IMR-90 (cell line): ENCODE measurements at places on chromosomes 2 and 18.

GRCh38 chr2:54088719-54089118 lies 26.7 kb upstream of the ACYP2 start:
- no peak for DNase-seq
- H3K36me3 ChIP-seq = no peaks in the 10 kb centered on the region
- no peaks in the 10 kb centered on the region for H3K4me1 ChIP-seq
- no peak overlapping the region for H3K27ac ChIP-seq

DNA sequence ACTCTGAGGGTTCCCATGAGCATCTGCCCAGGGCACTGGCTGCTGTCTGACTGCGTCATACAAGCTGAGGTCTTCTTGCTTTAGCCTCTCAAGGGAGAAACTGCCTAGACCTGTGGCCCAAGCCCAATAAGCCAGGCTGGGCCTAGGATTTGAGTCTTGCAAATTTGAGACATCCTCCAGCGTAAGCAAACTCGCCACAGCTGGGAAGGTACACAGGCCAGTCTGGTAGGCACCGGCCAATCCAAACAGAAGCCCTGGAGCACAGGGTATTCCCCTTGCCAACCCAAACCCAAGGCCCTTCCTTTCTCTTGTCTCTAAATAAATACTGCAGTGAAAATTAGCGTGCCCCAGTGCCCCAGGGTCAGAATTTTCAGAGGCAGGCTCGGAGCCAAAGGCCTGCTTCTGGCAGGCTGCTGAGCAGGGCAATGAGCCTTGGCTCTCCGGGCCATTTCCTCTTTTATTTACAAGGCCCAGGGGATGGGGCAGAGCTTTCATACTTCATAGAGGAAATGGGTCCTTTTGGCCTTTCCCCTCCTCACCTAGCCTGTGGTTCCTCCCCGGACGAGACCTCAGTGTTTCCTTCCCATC lies 33.3 kb downstream of the POLR1A start:
- H3K27me3 ChIP-seq = no peaks in the 10 kb centered on the region
- no peak for DNase-seq
- H3K4me3 ChIP-seq = no peak overlapping the region
- H3K4me1 ChIP-seq = peaks cover 3% of the 10 kb centered on the region; the same call in 1 of the 2 replicates
- peaks cover 60% of the 10 kb centered on the region for H3K36me3 ChIP-seq

DNA sequence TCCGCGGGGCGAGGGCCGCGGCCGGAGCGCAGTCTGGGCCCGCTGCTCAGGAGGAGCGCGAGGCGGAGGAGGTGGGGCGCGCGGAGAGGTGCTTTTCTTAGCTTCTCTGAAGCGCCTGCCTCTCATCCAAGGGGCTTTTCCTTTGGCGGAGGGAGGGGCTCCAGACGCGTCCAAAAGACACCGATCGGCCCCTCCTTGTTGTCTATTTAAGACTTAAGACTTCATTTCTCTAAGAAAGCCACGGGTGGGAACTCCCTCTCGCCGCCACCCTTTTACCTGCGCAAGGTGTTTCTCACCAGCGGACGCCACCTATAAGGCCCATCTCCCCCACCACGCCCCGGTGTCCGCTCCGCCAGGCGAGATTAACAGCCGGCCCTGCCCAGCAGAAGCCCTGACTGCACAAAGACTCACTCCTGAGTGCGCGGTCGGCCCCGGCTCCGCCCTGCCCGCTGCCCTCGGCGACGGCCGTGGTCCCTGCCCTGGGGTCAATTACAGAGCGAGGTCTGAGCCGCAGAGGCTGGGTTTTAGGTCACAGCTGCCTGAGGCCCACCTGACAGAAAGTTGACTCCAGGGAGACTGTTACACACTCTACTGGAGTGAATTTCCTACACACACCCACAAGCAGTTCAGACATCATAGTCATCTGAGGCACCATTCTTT lies at the start of gene DSC2:
Gene DSC2 (minus strand): TSS at position 397 of the 660 bp plus-strand sequence. CDS start 450 bp downstream, outside the sequence.
- H3K4me1 ChIP-seq = no peaks in the 10 kb centered on the region
- no peaks in the 10 kb centered on the region for H3K36me3 ChIP-seq
- peaks cover 13% of the 10 kb centered on the region for H3K27me3 ChIP-seq
- no peak for DNase-seq
- no peak within 1 kb of the TSS for H3K27ac ChIP-seq
- no peak within 1 kb of the TSS for H3K4me3 ChIP-seq

- no peaks in the 10 kb centered on the region for H3K4me1 ChIP-seq
- no peaks in the 10 kb centered on the region for H3K36me3 ChIP-seq
- no peak for DNase-seq
- no peaks in the 10 kb centered on the region for H3K27me3 ChIP-seq
These were observed 898.1 kb downstream of the EPHA4 start for GRCh38 chr2:220674033-220674432.

DNA sequence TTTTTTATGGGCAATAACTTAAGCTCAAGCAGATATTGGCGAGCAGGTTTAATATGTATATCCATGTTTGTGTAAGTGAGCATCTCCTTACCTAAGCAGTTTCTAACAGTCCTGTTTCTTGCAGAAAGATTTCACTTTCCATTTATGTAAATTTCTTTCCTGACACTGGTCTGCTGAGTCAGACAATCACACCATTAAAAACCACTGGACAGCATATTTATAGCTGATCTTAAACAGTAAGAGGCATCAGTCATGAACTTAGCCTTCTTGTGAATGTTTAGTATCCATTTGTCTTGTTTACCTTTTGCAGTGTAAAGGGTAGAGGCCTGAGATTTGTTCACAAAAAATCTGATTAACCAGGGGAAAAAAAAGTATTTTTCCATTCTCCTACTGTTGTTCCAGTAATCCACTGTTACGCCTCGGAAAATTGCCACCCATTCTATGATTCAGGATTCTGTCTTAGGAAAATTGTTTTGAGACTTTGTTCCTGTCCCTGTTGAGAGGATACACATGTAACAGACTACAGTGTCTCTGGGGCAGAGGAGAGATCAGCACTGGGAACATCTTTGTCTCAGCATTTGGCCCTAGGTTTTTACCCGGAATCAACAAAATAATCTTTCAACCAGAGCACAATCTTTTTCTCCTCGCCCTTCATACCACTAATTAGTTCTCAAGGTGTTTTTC lies 521.0 kb upstream of the NRP2 start:
- H3K36me3 ChIP-seq = peaks cover 3% of the 10 kb centered on the region
- H3K27me3 ChIP-seq = no peaks in the 10 kb centered on the region
- H3K4me1 ChIP-seq = peaks cover 3% of the 10 kb centered on the region; the same call in 1 of the 2 replicates
- no peak overlapping the region for H3K4me3 ChIP-seq
- peak; percentile 26 for DNase-seq

- H3K27ac ChIP-seq = no peak overlapping the region
- no peak overlapping the region for H3K4me3 ChIP-seq
- H3K27me3 ChIP-seq = no peaks in the 10 kb centered on the region
These were observed 578.4 kb downstream of the PLCL1 start for GRCh38 chr2:198382811-198383210.

DNA sequence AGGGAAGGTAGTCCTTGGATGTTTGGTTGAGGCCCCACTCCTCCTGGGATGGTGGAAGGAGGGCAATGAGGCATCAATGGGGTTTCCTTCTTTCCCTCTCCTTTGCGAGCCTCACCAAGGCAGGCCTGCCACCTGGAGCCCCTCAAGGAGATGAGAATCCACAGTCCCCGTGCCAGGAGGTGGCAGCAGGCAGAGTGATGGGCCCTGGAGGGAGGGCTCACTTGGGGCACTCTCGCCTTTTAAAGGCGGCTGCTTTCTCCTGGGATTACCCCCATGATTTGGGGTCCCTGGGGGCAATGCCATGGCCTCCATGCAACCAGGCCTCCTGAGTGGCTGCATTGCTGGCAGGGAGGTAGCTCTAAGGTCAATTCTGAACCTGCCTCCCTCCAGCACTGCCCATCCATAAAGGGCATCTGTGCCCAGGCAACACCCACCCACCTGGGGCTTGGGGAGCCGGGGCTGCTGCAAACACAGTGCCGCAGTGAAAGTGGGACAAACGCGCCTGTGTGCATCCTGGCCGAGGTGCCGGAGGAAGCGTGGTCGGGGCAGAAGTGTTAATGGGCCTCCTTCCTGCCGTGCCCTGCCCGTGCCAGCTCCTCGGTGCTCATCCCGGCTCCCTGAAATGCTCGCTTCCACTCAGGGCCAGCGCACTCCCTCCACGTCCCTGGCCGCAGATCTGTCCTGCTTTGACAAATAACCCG lies 55.9 kb downstream of the ZFP36L2 start:
- H3K27ac ChIP-seq = no peak overlapping the region
- DNase-seq = no peak
- no peaks in the 10 kb centered on the region for H3K36me3 ChIP-seq
- H3K4me3 ChIP-seq = no peak overlapping the region
- peaks cover 15% of the 10 kb centered on the region for H3K4me1 ChIP-seq
- H3K27me3 ChIP-seq = no peaks in the 10 kb centered on the region

DNA sequence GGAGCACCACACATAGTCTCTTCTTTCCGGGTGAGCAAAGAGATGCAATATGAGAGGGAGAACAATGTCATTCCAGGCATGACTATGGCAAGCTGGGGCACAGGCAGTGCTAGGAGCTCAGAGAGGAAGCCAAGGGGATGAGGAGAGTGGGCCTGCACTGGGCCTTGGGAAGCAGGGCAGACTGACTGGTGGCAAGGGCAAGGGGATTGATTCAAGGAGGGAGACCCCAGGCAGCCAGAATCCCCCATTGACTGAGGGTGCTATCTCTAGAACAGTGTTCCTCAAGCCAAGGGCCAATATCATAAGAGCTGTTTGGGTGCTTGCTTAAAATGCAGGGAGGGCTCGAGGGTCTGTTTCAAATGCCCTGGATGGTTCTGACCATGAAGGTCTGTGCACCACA lies 36.1 kb downstream of the MARCO start:
- H3K36me3 ChIP-seq = no peaks in the 10 kb centered on the region
- H3K27ac ChIP-seq = no peak overlapping the region
- H3K27me3 ChIP-seq = no peaks in the 10 kb centered on the region
- DNase-seq = no peak

DNA sequence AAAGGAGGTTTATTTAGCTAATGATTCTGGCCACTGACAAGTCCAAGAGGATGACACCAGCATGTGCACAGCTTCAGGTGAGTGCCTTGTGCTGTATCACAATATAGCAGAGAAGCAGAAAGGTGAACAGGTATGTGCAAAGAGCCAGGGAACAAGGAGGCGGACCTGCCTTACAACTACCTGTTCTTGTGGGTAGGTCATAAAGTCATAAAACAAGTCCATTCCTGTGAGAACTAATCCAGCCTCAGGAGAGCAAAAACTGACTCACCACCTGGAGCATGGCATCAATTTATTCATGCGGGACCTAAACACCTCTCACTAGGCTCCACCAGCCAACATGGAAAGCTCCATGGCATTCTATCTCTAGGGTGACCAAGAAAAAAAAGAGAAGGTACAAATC lies 234.2 kb downstream of the ASXL3 start:
- H3K36me3 ChIP-seq = no peaks in the 10 kb centered on the region
- no peak overlapping the region for H3K4me3 ChIP-seq
- no peaks in the 10 kb centered on the region for H3K4me1 ChIP-seq
- DNase-seq = no peak

GRCh38 chr18:70553936-70554260 lies 265.1 kb downstream of the SOCS6 start:
- no peak overlapping the region for H3K27ac ChIP-seq
- H3K4me3 ChIP-seq = no peak overlapping the region
- no peaks in the 10 kb centered on the region for H3K36me3 ChIP-seq
- no peaks in the 10 kb centered on the region for H3K4me1 ChIP-seq

DNA sequence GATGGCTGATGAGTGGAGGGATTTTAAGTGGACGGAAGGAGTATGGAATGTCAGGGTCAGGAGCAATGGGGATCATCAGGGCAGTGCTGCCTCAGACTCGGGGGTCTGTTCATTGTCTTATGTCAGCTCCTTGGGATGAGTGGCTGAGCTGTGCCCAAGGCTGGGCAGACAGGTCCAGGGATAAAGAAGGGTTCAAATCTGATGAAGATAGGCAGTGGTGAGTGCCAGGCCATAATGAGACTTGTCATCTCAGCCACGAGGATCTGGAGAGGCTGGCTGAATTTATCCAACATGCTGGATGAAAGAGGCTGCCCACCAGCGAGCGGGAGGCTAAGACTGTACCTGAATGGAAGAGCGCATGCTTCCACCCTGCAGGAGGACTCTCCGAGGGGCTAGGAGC lies 46.3 kb upstream of the APCDD1 start:
- H3K36me3 ChIP-seq = no peaks in the 10 kb centered on the region
- no peak for DNase-seq
- no peaks in the 10 kb centered on the region for H3K4me1 ChIP-seq
- H3K27ac ChIP-seq = no peak overlapping the region
- H3K27me3 ChIP-seq = peaks cover 18% of the 10 kb centered on the region

GRCh38 chr18:49161627-49162026 lies 210.9 kb upstream of the SMAD7 start:
- peak; percentile 90 for DNase-seq
- H3K4me3 ChIP-seq = no peak overlapping the region
- H3K27me3 ChIP-seq = no peaks in the 10 kb centered on the region
- H3K36me3 ChIP-seq = 0 out of 2 replicates have a peak, but pooled peaks cover 2% of the 10 kb centered on the region
